Activated effector memory CD4-positive, alpha-beta T cell treated with anti-CD3 and anti-CD28 coated beads, Interleukin-2, amount 50 U/mL, for 16 hours (primary cell): ENCODE measurements at places on chromosomes 13 and 19.

- no peak for DNase-seq
Observed at GRCh38 chr19:41218615-41219507, at the start of gene AXL. Gene AXL, plus strand, starts transcription at chr19:41219223. Its CDS starts 170 bp downstream, at chr19:41219393.

DNA sequence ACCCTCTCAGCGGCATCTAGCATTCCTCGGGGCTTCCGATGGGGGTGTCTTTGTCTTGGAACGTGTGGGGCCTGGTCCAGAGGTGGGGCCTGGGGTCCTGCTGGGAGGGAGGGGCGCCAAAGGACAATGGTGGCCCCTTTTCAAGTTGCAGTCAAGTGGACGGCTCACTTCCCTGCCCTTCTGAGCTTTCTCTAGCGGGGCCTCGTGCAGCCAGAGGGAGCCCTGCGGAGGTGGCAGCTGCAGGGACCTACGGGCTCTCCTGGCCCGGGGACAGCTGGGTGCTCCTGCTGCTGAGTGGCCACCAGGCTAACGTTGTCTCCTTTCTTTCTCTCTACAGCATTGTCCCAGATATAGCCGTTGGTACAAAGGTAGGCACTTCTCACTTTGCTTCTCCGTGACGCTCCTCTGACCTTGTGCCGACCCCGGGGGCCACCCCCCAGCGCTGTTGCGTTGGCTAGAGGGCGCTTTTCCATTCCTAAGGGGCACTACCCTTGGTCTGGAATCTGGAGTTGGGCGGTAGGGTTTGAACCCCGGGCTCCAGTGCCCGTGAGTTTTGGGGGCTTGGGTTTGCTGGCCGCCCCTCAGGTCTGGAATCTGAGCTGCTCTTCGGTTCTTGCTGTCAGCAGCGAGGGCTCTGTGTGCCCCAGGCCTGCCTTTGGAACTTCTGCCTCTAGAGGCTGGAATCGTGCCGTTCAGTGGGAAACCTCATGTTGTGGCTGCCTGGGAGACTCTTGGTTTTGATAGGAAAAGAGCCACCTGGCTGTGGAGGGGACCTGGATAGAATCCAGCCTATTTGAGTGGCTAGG, 2.0 kb downstream of the PTBP1 start:
- peak; percentile 76 for DNase-seq

GRCh38 chr19:54029930-54030490, 33.7 kb downstream of the VSTM1 start:
- peak; percentile 83 for DNase-seq

DNA sequence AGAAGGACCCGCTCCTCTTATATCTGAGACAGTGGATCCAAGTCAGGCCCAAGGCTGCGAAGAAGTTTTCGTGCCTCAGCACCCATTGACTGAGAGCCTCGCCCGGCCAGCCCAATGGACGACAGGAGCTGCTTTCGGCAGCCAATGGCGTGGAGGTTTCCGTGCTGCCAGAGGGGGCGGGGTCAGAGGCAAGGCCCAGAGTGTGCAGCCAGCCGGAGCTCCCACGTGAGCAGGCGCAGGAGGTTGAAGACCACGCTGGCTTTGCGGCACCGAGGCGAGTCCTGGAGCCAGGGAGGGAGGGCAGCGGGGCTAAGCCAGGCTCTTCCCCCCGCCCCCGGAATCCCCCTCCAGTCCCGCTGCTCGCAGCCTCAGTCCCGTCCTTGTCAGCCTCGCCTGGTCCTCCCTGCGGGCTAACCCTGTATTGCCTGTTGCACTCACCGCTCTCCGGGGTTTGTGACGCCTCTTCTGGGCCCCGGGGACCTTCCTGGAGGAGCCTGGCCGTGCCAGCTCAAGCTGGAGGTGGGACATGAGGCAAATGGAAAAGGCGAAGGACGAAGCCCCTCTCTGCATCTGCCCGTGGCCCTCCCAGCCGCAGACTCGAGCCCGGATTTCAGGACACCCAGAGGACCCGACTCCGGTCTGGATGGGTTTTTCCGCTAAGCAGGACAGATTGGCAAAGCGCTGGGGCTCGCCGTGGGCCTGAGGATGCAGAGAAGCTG, 1.5 kb downstream of the IFNL4 start:
- peak; percentile 77 for DNase-seq

- DNase-seq, result no peak
Observed at GRCh38 chr19:50324331-50324730, 4.8 kb downstream of the KCNC3 start.

GRCh38 chr19:4720037-4720700, 3.5 kb downstream of the DPP9 start:
- no peak for DNase-seq

- no peak for DNase-seq
Observed at GRCh38 chr13:111790621-111791020, 276.3 kb upstream of the SOX1 start.
